ENCODE measurements at places on chromosomes 4 and X. TPM values are rescaled to one million over a fixed set of nuclear protein-coding genes. Genes with fewer than 3 reads are reported as not detected.

IRS4 gene
- total RNA-seq = 2.2 TPM

TNIP3 gene
- total RNA-seq = 0.51 TPM

AKAP4 gene
- total RNA-seq = not detected

DNA sequence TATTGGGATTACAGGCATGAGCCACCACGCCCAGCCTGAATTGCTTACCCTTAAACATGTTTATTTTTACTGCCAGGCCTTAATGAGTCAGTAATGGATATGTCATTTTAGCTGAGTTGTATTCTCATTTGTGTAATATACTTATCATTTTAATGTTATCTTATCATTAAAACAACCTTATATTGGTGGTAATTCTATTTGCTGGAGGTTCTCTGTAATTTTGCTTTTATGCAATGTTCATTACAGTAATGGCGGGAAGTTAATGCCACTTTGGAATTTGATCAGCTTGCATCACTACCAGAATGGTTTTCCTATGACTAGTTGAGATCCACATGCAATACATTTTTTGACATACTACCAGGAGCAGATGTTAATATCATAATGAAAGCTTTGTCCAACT is 6.3 kb upstream of the PGAM4 start:
- no peak for DNase-seq

GRCh38 chrX:42087960-42088359 is 164.6 kb upstream of the CASK start:
- DNase-seq = no peak

CLGN gene
- total RNA-seq = 1.8 TPM

DNA sequence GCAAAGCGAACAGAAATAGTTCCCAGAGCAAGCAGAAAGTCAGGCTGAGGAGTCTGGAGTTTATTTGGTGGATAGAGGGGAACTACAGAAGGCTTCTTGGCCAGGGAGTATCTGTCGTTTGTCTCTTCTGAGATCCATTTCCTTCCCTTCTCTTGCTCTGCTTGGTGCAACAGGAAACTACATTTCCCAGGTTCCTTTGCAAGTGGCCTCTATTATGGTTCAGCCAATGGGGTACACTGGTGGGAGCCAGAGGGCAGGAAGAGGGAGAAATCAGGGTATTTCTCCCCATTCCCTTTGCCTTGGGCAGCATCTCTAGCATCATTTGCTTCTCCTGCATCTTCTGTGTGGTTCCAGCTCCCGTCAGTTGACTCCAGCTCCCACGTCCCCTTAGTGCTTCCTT is 142.1 kb downstream of the BCOR start:
- DNase-seq = no peak

DNA sequence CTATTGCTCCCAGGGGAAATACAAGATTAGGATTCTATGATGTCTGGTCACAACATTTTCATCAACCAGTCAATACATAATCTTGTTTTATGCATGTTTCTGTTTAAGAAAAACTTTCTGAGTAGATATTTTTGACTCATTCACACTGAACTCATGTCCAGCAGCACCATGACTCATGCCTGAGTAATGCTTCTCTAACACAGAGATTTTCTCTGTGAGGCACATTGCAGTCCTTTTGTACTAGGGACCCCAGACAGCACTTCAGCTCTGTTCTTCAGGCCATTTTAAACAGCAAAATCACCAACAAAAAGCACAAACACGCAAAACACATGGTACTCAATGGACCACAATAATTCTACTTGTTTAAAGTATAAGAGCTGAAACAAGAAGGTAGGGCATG is 83.6 kb downstream of the MXRA5 start:
- DNase-seq = no peak

DNA sequence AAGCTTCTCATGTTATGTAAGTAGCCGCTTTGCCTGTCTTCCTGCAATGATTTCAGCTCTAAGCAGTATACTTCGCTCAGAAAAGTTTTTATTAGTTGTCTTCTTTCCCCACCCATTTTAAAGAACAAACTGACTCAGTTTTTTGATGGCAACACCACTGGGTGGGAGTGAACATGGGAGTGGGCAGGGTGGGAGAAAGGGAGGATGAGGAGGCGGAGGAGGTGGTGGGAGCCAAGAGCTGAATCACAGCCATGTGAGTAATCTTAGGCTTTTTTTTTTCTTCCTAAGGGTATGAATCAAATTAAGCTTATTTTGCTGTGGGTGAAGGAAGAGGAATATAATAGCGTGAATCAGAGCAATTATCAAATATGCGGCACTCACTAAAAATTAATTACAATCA is 574.3 kb upstream of the DIPK2B start:
- no peak for DNase-seq

DNA sequence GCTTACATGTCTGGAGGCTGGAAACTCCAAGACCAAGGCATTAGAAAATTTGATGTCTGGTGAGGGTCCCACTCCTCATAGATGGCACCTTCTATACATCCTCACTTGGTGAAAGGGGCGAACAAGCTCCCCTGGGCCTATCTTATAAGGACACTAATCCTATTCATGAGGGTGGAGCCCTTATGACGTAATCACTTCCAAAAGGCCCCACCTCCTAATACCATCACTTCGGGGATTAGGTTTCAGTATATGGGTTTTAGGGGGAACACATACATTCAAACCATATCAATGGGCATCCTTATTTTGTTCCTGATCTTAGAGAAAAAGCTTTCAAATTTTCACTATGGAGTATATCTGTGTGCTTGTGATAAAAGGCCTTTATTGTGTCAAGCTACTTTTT is 39.0 kb upstream of the ALG13 start:
- DNase-seq = no peak

TBX22 gene
- 0.09 TPM for total RNA-seq

Data from mesothelial cell of epicardium (in vitro differentiated cells).